ENCODE measurements at places on chromosomes 13 and 19.

DNA sequence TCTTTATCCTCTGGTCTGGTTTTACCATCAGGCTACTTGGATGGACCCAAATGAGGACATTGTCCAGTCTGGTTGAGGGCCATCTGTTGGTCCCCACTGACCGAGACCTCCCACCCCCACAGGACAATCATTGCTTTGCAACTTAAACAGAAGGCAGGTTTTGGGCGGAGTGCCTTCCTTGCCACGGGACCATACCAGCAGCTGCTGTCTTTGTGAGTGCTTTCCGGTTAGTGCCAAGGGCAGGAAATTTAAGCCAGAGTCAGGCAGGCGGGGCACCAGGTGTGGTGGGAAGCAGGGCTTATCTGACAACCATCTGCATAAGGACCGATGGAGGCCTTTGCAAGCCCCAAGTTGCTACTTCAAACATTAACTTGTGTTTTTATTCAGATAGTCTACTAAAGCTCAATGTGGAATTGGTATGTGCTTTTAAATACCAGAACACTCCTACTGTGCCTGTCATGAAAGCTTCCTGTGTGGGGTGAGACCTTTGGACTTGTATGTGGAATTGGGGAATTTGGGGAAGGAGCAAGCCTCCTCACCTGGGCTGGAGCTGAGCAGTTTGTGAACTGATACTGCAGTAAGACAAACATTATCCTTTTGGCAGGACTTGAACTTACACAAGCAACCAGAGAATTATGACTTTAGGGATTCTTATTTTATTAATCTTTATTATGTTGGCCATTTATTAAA is 39.3 kb upstream of the UBE2L5 start:
- no peaks in the 10 kb centered on the region for H3K27me3 ChIP-seq
- no peaks in the 10 kb centered on the region for H3K36me3 ChIP-seq
- H3K4me3 ChIP-seq, result no peak overlapping the region
- H3K4me1 ChIP-seq, result no peaks in the 10 kb centered on the region

DNA sequence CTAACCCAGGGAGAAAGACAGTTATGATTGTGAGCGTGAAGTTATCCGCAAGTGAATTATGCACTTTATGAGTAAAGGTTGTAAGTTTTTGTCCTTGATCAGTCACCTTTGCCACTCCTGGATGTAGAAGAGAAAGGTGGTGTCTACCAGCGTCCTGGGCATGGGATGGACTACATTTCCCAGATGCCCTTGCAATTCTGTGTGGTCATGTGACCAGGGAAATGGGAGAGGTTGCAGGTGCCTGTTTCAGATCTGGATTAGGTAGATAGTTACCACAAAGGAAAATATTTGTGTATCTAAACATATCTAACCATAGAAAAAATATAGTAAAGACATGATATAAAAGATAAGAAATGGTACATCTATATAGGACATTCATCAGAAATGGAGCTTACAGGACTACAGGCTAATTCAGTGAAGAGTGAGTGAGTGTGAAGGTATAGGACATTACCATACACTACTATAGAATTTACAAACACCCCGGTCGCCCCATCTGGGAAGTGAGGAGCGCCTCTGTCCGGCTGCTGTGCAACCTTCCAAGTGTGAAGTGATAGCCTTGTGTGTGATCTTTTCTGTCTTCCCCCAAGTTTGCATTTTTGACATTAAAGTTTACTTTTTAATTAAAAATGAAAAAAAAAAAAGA is 51.6 kb upstream of the CACNA1A start:
- no peaks in the 10 kb centered on the region for H3K4me1 ChIP-seq
- no peak overlapping the region for H3K27ac ChIP-seq
- no peaks in the 10 kb centered on the region for H3K36me3 ChIP-seq
- no peak for DNase-seq
- no peaks in the 10 kb centered on the region for H3K27me3 ChIP-seq
- H3K4me3 ChIP-seq, result no peak overlapping the region

- no peaks in the 10 kb centered on the region for H3K27me3 ChIP-seq
- DNase-seq, result no peak
- no peaks in the 10 kb centered on the region for H3K4me1 ChIP-seq
- no peaks in the 10 kb centered on the region for H3K36me3 ChIP-seq
- no peak overlapping the region for H3K4me3 ChIP-seq
Observed at GRCh38 chr13:40897053-40897452, 107.6 kb downstream of the SLC25A15 start.

GRCh38 chr19:16076958-16077611 is 790 bp downstream of the TPM4 start:
- H3K4me3 ChIP-seq, result peak overlapping the region; percentile 86
- peaks cover 9% of the 10 kb centered on the region for H3K36me3 ChIP-seq
- H3K27ac ChIP-seq, result peak overlapping the region; percentile 100
- DNase-seq, result peak; percentile 67

- no peaks in the 10 kb centered on the region for H3K36me3 ChIP-seq
- no peak overlapping the region for H3K4me3 ChIP-seq
- H3K27ac ChIP-seq, result no peak overlapping the region
- no peaks in the 10 kb centered on the region for H3K27me3 ChIP-seq
Observed at GRCh38 chr13:22077205-22077683, 406.4 kb downstream of the FGF9 start.

DNA sequence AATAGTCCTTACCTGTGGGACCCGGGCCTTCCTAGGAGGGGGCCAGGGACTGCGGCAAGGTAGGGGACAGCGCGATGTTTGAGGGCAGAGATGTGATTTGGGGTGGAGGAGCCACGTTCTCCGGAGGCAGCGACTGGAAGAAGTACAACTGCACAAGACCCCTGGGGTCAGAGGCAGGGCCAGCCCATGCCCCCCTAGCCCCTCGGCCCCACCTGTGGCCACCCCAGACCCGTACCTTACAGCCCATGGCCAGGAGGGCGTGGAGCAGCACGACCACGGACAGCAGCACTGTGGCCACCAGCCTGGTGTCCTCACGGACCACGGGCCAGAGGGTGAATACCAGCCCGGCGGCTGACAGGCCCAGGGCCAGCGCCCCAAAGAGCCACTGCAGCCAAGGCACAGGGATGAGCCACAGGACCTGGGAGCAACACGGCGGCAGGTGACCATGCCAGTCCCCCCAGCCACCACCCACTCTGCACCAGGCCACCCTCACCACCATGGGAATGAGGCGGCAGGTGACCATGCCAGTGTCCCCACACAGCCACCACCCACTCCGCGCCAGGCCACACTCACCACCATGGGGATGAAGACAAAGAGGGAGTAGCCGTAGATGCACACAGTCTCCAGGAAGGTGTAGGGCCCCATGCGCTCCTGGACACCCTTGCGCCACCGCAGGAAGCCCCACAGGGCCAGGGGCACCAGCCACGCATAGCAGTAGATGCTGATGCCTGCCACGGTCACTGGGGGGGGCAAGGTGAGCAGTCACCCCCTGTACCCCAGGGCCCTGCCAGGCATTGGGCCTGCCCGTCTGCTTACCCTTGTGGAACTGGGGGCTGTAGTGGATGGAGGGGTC is 5.0 kb downstream of the YIPF2 start:
- DNase-seq, result no peak
- no peak overlapping the region for H3K27ac ChIP-seq
- H3K4me1 ChIP-seq, result no peaks in the 10 kb centered on the region
- no peaks in the 10 kb centered on the region for H3K27me3 ChIP-seq

DNA sequence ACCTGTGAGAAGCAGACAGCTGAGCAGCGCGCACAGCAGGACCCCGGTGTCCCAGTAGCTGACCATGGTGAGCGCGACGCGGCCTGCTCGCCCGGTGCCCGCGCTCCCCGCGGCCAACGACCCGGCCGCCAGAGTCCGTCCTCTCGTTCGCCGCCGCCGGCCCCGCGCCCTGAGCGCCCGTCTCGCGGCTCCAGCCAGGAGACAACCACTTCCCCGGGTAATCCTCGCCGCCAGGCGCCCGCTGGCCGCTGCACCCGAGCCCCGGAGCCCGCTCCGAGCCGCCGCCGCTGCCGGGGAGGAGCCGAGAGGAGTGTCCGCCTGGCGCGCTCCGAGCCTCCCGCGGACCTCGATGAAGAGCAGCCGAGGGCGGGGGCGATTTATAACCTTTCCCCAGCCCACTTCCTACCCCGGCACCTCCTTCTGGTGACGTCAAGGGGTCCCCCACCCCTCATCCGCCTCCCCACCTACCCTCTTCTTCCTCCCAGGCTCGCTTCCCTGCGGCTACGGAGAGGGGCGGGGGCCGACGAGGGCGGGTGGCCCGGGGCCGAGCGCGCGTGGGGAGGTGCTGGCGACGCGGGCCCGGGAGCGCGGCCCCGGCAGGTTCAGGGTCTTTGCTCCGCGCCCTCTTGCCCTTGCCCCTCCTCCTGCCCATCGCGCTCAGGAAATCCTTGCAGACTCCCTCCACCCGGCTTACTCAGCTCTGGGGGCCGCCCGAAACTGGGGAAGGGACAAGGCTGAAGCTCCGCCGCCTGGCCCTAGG is at the start of gene FLT1:
TSS of gene FLT1 (minus strand) at position 351 of the 760 bp plus-strand sequence. CDS start at position 66, 285 bp downstream.
- DNase-seq, result peak; percentile 72
- no peaks in the 10 kb centered on the region for H3K36me3 ChIP-seq
- H3K27me3 ChIP-seq, result no peaks in the 10 kb centered on the region
- peak within 1 kb of the TSS; percentile 75 for H3K27ac ChIP-seq

DNA sequence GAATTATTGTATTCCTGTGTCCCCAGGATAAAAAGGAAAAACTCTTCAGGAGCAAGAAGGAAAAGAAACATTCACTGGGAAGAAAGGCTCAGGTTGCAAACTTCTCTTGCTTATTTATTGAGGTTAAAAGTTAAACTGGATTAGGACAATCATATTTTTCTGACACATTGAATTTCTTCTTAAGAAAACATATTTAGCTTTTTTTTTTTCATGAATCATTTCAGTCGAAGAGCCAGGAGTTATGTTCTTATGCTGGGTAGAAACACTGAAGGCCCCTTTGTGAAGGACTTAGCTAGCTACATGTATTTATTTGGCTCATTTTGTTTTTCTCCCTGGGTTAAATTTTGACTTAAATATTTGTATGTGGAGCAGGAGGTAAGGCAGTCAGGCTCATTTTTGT is 434.0 kb downstream of the KLF5 start:
- H3K4me1 ChIP-seq, result no peaks in the 10 kb centered on the region
- H3K36me3 ChIP-seq, result no peaks in the 10 kb centered on the region
- no peak for DNase-seq
- no peak overlapping the region for H3K4me3 ChIP-seq
- no peak overlapping the region for H3K27ac ChIP-seq

- no peak overlapping the region for H3K4me3 ChIP-seq
- no peak overlapping the region for H3K27ac ChIP-seq
- H3K27me3 ChIP-seq, result no peaks in the 10 kb centered on the region
- peak; percentile 28 for DNase-seq
Observed at GRCh38 chr13:113920606-113921286, 53.1 kb downstream of the C13orf46 start.

Measured in right atrium auricular region (tissue), 2 donors.